Stimulated activated CD4-positive, alpha-beta T cell treated with anti-CD3 and anti-CD28 coated beads, Interleukin-4, amount 100 ng/mL, for 24 hours (primary cell): ENCODE measurements at places on chromosomes 13 and 19.

DNA sequence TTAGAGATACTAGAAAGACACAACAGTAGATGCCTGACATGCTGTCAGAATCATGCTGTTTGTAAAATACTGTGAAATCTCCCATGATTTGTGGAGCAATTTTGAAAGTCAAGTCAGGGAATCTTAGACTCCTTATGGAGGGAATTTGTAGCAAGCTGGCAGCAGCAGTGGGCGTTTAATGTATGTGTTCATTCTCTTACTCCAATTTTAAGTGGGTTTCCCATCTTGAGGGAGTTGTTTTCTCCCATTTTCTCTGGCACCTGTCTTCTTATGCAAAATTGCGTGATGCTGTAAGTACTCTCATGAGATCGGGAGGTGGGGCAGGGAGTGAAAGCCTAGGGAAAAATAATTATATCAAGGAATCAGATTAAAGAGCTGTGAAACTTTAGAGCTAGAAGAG is 16.0 kb upstream of the GTF2F2 start:
- no peak for DNase-seq

GRCh38 chr13:32589471-32589870 is 3.2 kb downstream of the PDS5B start:
- DNase-seq = no peak

- DNase-seq = no peak
Observed at GRCh38 chr19:5774921-5775320, 9.6 kb downstream of the PRR22 start.

DNA sequence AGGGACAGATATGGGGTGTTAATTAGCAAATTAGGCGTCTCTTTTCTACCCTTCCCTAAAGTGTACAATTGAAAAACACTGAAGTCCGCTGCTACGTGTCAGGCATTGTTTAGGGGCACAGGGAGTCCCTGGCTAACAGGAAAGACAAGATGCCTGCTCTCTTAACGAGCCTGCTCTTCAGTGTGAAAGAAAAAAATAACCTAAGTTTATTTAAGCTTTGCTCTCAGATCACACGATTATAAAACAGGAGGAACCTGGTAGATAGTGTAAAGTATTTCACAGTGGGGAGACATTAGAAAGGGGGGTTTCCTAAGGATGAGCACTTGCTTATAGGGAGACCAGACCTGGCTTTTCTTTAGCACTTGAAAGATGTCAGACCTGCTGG is 38.7 kb downstream of the IGFL2 start:
- DNase-seq = no peak

DNA sequence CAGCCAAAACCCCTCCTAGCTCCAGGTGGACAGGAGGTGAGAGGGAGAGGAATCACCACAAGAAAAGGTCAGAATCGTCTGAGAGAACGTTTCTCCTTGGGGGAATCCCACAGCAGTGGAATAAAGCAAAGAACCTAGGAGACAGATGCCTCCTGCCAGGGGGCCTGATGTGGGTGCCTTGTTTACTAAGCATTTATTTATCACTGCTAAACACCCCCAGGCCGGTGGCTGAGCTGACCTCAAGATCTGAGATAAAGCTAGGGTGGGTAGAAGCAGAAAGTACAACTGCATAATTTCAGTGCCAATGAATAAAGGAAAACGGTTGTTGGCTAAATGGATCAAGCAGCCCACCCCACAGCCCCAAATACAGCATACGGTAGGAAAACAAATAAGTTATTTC is 33.9 kb upstream of the ATP11A start:
- DNase-seq = no peak

DNA sequence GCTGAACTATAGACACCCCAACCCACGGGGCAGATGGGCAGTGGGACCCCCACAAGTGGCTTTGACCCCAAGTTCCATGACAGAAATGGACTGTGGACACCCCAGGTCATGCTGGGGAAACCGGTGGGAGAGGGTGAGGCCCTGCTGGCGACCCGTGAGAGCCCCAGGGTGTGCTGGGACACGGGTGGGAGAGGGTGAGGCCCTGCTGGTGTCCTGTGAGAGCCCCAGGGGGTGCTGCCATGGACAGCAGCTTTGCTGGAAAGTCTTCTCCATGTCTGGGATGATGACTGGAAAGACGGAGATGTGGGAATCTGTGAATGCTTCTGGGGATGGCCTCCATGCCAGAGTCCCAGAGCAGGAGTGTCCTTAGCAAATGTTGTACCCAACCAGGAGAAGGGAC is 148.4 kb downstream of the URI1 start:
- no peak for DNase-seq

DNA sequence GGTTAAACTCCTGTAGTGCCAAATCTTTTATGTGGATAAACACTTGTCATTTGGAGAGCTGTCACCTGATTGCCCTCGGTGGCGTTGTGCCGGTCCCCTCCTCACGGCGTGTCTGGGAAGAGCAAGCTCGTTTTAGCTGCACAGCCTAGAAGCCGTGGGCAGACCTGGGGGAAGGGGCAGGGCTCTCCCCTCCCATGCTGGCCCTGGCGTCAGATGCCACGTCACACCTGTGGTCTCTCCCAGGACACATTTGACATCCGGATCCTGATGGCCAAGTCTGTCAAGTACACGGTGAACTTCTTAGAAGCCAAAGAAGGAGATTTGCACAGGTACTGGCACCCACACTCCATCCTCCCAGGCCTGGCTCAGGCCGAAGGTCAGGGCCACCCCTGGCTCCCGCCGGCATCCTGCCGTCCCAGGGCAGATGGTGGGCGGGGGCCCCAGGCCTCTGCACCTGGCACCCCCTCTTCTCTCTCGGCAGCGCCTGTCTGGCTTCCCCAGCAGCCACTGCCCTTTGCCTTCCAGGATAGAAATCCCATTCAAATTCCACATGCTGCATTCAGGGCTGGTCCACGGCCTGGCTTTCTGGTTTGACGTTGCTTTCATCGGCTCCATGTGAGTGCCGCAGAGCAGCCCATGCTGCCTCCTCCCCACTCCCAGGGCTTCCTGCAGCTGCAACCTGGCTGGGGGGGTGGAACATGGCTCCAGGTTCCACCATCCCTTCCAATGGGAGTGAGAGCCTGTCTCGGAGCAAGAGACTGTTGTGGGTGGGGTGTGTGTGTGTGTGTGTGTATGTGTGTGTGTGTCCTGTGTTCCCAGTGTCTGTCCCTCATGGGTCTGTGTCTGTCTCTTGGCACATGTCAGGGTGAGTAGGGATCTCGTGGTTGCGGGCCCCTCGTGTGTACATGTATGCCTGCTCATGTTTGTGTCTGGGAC is 8.8 kb downstream of the YIPF2 start:
- DNase-seq = no peak

DNA sequence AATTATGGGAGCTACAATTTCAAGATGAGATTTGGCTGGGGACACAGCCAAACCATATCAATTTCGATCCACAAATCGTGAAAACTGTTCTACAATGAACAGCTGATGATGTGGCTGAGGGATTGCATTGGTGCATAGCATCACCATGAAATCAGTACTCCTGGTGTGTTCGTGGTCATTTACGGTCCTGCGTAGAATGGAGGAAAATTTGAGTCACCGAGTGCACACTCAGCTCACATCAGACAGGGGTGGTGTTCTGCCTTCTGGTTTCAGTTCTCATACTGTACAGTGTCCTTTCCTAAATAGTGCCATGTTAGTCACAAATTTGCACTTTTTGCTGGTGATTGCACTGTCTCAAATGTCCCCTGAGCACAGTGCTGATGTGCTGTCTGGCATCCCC is 39.2 kb downstream of the MYH14 start:
- no peak for DNase-seq

GRCh38 chr13:98869408-98870090 is 108.3 kb downstream of the DOCK9 start:
- DNase-seq = no peak

DNA sequence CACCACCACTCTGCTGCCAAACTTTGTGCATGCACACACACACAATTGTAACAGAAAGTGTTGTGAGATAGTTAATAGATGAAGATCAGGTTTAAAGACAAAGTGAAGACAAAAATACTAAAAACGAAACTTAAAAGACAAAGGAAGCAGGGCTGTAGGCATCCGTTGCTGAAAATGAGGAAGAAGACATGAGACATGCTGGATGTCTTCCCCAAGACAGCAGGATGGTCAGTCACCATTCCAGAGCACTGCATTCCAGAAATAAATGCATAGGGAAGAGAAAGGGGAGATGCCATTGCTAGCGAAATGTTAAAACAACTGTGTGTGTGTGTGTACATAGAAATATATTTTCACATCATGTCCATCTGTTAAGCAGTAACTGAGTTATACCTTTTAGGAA is 520.1 kb downstream of the SUCLA2 start:
- DNase-seq = no peak

DNA sequence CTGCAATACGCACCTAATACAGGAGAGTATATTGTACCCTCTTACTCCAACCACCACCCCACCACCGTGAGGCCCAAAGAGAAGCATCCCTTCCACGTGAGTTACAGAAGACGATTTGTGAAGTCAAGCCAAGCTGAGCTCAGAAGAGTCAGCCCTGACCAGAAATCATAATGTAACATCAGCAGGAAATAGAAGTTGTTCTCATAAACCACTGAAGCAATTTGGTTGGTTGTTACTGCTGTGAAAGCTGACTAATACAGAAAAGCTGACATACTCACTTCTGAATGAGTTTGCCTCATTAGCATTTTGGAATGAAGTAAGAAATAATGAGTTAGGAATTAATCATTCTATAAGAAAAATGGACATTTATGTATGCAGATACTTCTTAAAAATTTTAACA is 749.4 kb upstream of the SLC10A2 start:
- DNase-seq = no peak

GRCh38 chr13:72170571-72170970 is 303.6 kb upstream of the DACH1 start:
- DNase-seq = no peak

- no peak for DNase-seq
Observed at GRCh38 chr13:79404361-79404760, 1.7 kb downstream of the RBM26 start.

DNA sequence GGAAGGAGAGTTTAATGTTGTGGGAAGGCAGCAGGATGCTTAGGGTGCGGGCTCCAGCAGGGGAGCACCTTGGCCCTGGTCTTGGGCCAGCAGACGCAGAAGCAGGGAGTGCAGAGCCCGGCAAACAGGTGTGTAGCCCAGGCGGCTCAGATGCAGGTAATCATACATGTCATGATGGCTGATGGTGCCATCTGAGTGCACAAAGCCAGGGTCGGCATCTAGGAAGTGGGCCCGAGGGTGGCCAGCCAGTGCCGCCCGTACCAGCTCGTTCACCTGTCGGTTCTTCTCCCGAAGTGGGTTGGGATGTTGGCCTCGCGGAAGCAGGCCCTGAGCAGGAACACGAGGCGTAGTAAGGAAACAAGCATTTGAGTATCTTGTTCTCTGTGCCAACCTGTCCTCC is 4.9 kb upstream of the PRR19 start:
- DNase-seq = no peak

DNA sequence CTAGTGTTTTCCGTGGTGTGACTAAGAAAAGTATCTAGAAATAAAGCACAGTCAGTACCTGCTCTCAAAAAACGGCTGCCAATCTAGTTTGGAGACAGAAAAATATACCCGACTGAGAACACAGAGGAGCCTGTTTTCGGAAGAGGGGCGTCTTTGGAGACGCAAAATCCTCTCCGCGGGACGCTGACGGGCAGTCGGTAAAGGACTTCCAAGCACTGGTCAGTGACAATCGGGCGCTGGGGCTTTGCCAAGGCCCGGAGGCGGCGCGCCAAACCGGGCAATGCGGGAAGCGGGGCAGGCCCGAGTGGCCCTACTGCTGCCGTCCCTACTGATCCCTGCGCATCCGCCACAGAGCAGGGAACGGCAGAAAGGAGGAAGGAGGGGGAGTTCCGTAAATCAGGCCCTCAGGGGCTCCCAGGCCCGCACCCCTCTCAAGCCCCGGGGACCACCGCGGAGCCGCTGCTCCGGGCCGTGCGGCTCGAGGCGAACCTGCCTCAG is 588 bp upstream of the DPY19L3 start:
- DNase-seq = peak; percentile 24
